HS-5 (cell line): ENCODE measurements at places on chromosomes 6 and 20.

DNA sequence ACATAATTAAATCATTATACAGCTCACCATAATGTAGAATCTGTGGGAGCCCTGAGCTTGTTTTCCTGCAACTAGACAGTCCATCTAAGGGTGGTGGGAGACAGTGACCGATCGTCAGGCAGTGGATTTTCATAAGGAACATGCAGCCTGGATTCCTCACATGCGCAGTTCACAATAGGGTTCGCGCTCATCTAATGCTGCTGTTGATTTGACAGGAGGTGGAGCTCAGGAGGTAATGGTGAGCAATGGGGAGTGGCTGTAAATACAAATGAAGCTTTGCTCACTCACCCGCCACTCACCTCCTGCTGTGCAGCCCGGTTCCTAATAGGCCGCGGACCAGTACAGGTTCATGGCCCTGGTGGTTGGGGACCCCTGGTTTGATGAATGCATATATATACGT lies 141.5 kb downstream of the TBC1D7 start:
- no peak for DNase-seq

GRCh38 chr20:51563486-51564332 lies 21.2 kb upstream of the NFATC2 start:
- peak; percentile 95 for DNase-seq

GRCh38 chr6:22880686-22881433 lies 311.5 kb downstream of the HDGFL1 start:
- DNase-seq: peak; percentile 94

DNA sequence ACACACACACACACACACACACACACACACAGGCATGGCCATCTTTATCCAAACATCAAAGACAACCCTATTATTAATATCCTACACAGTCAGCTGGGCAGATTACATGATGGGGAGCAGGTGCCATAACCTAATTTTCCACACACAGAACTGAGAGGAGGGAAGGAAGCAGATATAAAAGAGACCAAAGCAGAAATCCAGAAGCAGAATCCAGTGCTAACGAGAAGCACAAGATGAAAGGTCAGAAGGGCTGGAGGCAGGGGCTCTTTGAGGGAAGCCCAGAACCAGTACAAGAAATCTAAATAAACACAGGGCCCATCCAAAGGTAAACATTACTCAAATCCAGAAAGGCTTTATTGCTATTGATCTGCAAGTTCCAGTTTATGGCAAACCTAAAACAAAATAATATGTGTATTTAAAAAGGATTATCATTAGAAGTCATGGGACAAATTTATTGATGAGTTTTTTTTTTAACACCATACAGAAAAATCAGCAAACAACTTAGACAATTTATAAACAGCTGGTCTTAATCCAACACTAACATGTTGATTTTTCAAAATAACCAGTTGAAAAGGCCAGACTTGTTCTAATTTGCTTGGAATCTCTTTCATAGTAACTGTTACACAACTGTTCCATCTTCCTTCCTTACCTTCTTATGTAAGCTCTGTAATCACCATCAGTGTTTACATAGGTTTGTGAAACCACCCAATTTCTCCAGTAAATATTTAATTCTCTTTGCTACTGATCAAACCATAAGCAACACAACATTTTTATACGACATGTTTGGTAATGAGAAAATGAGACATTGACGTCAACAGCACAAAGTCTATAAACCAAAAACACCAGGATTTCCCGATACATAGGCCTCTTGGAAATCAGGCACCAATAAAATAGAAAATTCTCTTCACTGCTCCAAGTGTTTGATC lies 34.2 kb downstream of the SLC23A2 start:
- no peak for DNase-seq

DNA sequence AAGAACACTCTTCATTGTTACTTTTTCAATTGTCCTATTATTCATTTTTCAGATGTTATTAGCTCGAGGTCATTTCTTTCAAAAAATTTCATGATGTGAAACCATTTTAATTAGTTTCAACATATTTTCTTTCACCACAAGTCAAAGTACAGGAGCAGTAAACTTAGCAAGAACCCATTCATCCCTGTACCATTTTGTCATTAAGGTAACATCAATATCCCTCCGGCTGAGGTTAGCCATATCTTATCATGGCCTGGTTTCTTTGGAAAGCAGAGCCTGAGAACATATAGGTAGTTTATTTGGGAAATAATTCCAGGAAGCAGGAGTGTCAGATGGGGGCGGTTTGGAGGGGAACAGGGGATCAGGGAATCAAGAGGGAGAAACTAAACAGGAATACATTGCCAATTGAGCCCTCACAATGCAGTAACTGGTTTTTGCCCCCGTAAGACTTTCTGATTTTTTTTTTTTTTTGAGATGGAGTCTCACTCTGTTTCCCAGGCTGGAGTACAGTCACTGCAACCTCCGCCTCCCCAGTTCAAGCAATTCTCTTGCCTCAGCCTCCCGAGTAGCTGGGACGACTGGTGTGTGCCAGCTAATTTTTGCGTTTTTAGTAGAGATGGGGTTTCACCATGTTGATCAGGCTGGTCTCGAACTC lies 83.7 kb downstream of the MKKS start:
- no peak for DNase-seq

DNA sequence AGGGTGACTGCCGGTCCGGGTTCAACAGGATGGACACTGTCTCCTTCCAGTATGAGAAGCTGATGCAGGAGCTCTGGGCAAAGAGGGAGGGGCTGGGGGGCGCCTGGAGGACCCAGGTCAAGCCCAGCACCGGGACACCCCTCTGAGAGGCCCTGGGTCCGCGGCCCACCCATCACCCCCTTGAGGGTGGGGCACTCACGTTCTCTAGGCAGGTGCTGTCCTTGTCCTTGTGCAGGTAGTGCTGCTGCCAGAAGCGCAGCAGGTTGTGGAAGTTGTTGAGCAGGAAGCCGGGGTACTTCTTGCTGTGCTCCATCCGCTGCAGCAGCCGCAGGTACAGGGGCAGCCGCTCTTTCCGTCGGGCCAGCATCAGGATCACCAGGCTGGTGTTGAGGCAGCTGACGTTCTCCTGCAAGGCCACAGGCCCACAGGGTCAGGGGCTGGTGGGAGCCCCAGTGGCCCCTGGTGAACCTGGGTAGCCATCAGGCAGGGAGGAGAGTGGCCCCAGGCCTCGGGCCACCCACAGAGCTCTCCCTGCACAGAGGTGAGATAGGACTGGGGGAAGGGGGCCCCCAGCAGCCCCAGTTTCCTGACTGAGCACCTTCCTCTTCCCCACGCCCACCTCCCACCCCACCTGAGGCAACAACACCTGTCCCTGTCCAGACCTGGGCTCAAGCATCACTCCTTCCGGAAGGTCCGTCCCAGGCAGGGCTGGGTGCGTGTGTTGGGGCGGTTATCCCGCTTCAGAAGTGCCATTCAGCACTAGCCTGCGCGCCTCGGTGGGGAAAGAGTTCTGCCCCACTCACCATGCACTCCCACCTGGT lies 47.8 kb downstream of the MYH7B start:
- DNase-seq: no peak

DNA sequence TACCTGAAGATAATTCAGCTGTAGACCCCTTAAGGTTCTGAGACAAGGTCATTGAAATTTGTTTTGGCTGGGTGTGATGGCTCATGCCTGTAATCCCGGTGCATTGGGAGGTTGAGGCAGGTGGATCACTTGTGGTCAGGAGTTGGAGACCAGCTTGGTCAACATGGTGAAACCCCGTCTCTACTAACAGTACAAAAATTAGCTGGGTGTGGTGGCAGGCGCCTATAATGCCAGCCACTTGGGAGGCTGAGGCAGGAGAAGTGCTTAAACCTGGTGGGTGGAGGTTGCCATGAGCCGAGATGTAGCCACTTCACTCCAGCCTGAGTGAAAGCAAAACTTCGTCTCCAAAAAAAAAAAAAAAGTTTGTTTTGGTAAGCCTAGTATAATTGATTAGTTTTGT lies 11.0 kb downstream of the SRSF3 start:
- no peak for DNase-seq

GRCh38 chr6:23414051-23414445 lies 712.0 kb upstream of the NRSN1 start:
- no peak for DNase-seq

DNA sequence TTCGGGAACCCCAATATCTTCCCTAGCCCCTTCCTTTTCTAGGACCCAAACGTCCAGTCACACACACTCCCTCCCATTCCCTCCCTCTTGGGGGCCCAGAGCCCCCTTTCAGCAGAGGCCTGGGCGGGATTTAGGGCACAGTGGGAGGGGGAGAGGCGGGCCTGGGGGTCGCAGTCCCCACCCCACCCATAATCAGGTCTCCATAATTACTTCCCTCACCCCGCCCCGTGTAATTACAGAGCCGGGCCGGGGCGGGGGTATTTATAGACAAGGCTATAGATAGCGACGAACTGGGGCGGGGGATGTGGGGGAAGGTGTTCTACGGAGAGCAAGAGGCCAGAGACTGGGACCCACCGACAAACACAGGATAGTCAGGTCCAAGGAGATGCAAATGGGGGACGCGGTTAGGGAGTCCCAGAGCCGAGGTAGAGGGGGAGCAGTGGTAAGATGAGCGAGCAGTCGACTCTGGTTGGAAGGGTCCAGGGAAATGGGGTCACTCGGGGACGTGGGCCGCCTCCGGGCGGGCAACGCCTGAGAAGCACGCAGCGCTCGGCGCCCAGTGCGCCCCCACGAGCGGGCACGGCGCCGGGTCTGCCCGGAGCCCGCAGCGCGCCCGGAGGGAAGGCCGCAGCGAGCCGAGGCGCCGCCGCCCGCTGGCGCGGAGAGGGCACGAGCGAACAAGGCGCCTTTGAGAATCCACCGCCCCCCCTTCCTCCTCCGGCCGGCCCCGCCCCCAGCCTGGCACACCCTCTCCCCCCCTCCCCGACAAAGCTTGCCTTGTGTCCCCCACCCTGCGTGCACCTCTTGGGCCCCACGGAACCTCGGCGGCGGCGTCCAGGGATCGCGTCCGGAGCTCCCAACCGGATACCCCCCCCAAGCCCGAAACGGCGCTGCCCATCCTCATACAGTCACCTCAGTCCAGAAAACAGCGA lies 670 bp upstream of the COL11A2 start:
- DNase-seq: no peak

GRCh38 chr20:45892828-45893500 lies 1.8 kb downstream of the CTSA start:
- no peak for DNase-seq

DNA sequence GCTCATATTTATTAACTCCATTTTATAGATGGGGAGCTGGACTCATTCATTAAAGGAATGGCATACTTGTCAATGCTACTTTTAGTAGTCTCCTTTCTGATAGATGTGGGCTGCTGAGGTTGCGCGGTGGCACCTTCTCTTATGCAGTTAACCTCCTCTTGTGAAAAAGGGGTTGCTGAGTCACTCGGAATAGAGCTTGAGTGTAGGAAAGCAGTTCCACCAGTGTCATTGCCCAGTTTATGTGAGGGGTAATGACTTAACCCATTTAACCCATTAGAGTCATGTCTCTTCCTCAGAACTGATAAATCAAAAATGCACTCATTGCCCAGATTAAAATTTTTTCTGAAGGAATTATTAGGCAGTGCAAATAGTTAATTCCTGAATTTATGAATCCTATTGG lies 6.3 kb downstream of the MAPK14 start:
- no peak for DNase-seq

DNA sequence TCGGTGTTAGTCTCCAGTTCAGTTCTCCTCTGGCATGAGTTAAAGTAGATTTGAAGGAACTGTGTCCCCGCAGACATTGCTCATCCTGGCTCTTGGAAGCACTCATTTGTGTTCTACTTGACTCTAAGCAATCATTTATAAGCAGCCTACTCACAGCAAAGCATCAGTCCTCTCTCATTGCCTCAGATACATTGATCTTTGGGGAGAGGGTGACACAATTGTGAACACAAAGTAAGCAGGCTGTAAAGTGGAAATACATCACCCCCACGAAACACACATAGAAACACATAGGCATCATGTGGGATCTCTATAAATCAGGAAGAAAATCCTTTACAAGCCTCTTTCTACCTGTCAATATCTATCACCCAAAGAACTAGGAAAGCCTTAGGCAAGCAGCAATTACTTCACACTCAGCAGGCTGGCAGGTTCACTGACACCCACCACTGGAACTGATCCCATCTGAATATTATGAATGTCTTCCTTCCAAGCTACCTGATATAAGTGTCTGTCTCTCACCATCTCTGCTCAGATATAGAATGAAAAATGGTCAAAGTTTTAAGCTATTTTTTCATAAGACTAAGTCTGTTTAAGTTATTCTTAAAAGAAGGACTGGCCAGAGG lies 675.8 kb downstream of the HACE1 start:
- no peak for DNase-seq

DNA sequence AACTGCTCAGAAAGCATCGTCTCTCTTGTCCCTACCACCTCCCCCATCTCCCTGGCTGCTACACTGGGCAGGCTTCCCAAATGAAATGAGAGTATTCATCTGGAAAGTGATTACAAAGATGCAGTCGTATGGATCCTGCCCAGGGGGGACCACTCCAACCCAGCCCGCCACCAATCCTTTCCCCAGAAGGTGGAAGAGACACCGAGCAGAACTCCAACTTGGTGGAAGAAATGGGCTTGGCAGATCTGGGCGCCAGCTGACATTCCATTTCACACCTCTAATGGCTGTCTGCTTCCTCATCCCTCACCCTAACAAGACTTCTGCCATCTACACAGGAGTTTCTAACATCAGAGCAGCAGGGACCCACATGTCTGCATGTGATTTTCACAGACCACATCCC lies 12.7 kb downstream of the PKHD1 start:
- DNase-seq: no peak

- DNase-seq: no peak
Observed at GRCh38 chr6:136037242-136037875, 185.9 kb downstream of the PDE7B start.

DNA sequence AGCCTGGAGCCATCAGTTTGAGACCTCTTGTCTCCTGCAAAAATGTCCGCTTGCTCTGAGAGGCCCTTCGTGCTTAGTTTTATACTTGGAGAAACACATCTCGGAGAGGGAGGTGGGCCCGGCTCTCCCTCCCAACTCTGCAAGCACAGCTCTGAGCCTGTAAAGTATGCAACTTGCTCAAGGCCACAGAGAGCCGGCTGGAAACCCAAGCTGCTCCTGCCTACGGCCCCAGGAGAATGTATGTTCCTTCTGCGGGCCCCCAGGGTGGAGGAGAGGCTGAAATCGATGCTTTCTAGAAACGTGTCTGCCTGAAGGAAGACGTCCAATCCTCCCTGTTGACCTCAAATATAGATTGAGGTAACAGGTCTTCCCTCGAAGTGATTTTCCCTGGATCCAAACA lies 205.4 kb downstream of the PREX1 start:
- DNase-seq: no peak

DNA sequence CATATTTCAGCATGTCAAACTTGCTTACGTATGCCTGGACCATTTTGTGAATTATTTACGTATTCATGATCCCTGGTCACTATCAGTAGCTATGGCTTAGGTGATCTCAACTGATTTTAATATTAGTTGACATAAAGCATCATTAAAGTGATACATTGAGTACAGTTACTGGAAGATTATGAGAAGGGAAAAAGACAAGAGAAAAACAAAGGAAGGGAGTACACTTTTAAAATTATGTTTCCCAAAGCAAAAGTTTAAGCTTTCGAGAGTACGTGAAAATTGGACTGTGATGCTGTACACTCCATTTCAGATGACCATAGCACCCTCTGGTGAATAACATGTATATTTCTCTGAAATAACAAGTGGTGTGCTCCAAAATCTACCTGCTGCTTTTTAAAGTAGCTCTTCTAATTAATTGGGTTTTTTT lies 215.0 kb upstream of the HSF2 start:
- peak; percentile 11 for DNase-seq

- DNase-seq: peak; percentile 52
Observed at GRCh38 chr20:371755-372542, 8.6 kb upstream of the TRIB3 start.

- no peak for DNase-seq
Observed at GRCh38 chr6:157868835-157869234, 45.8 kb downstream of the SNX9 start.
